Temporal lobe (tissue), 4 donors: ENCODE measurements at places on chromosomes 3 and 15. TPM values are rescaled to one million over a fixed set of nuclear protein-coding genes. Genes with fewer than 3 reads are reported as not detected.

The DUOXA2 gene
- total RNA-seq = not detected

The CCDC13 gene
- 2.7 TPM for total RNA-seq

The SLCO3A1 gene
- 9.3 TPM for total RNA-seq

The OR5K2 gene
- not detected for total RNA-seq

The DLEC1 gene
- 0.74 TPM for total RNA-seq

The LMOD3 gene
- under 0.01 TPM for total RNA-seq

The CNTN4 gene
- 70.6 TPM for total RNA-seq

The SCAANT1 gene
- not detected for total RNA-seq

The ENTPD3 gene
- total RNA-seq = 3.0 TPM

The TRIM69 gene
- 27.0 TPM for total RNA-seq

The SRPRB gene
- 23.6 TPM for total RNA-seq

The GP9 gene
- 0.25 TPM for total RNA-seq

The CFAP100 gene
- 2.5 TPM for total RNA-seq

The CCK gene
- 24.3 TPM for total RNA-seq

The SLC28A2 gene
- total RNA-seq = not detected

The ITIH1 gene
- total RNA-seq = not detected

The GOLGA8T gene
- total RNA-seq = 0.49 TPM

The CEP152 gene
- total RNA-seq = 2.2 TPM

The ADIPOQ gene
- not detected for total RNA-seq

The GP5 gene
- total RNA-seq = under 0.01 TPM

The SENP5 gene
- total RNA-seq = 40.3 TPM

The FOXP1 gene
- total RNA-seq = 56.5 TPM

The LARP6 gene
- total RNA-seq = 10.8 TPM

The SERPINI2 gene
- total RNA-seq = 0.74 TPM
